ENCODE measurements at places on chromosomes 2 and 18.
A peak's percentile ranks its signal among the peaks of the same experiment; 100 is the strongest.

- no peak for DNase-seq
Measured at GRCh38 chr18:46289463-46289862, 185.3 kb downstream of the HAUS1 start.

- DNase-seq: no peak
Measured at GRCh38 chr18:32889615-32890593, 117.1 kb upstream of the KLHL14 start.

DNA sequence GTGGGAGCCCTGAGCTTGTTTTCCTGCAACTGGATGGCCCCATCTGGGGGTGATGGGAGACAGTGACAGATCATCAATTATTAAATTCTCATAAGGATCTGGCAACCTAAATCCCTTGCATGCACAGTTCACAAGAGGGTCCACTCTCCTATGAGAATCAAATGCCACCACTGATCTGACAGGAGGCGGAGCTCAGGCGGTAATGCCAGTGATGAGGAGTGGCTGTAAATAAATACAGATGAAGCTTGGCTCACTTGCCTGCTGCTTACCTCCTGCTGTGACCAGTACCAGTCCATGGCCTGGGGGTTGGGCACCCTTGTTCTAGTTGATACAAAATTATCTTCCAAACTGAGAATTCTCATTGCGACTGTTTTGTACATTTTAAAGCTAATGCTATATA lies 258.6 kb downstream of the CTNNA2 start:
- DNase-seq: no peak

GRCh38 chr2:64228918-64229317 lies 84.7 kb upstream of the PELI1 start:
- DNase-seq: no peak

DNA sequence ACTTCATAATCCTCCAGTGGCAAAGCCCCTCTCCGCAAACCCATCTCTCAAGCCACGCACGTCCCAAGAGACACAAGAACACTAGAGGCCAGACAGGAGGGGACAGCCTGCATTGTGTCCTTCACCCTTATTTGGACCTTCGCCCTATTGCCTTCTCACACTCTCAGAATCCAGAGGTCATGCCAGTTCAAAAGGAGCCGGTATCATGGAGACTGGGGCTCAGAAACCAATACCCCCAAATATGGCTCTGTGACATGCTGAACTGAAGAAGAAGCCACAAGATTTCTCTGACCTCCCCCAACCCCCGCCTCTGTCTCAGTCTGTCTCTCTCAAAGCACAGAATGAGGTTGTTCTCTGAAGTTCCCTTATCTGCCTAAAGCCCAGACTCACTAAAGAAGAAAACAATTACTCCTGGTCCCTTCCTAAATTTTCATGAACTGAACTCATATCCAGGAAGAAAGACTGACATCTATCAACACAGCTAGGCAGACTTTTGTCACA lies 19.2 kb upstream of the SPATA3 start:
- no peak for DNase-seq

DNA sequence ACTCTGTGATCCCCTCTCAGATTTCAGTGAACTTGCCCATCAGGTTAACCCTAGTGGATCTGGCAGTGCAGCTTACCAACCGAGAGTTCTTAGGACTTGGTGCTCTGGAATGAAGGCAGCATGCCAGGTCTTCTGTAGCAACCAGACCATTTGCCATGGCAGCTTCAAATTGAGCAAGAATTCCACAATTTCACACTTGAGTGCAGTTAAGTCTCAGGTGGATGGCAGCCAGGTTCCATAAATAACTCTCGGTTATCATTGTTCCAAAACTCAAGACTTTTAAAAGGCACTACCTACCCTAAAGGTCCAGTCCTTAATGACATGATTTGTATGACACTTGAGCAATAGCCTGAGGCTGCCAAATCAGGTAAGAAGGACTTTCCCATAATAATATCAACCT lies 48.1 kb downstream of the GALNT3 start:
- no peak for DNase-seq

DNA sequence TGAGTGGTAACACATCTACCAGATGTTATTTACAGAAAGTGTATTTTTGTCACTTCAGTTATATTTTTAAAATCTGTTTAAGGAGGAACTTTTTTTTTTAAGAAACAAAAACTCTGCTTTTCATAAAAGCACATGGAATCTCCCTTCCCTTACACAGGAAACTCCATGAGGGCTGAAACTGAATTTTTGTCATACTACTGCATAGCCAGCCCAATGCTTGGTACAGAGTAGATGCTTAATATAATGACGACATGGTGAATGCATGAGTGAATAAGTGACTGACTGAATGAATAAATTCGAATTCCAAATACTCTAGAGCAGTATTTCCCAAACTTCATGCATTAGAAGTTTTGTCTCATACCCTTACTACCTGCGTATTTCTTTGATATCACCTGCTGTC lies 86.5 kb downstream of the ROCK2 start:
- DNase-seq: no peak

DNA sequence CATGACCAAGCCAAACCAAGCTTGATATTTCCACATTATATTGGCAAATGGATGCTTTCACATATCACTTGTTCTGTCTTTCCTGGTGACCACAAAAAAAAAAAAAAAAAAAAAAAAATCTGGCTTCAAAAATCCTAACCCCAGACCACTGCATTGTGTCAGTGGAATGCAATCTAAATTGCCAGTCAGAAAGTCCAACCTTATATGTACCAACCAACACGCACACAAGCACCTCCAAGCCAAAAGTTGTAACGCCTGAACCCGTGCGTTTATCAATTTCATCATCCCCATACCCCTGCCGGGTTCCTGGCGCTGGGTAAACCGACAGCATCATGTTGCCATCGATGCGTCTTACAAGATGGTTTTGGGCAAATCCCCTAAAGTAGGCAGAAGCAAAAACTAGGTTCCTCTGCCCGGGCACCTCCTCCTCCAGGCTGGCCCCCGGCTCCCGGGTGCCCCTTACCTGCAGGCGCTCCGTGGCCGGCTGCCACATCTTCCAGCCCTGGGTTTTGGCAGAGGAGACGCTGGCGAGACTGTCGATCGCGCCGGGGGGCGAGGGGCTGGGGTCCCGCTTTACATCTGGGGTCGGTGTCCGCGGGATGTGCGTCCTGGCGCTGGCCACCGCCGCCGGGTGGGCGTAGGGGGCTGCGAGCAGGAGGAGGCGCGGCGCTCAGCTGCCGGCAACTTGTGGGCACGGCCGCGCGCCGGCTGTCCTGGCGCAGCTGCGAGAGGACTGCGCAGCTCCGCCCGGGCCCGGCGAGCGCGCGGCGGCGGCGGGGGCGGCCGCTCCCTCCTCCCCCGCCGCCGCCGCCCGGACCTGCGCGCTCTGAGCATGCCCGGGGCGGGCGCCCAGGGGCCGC lies at the start of gene PID1:
TSS of gene PID1 (minus strand) at position 737 of the 860 bp plus-strand sequence. CDS start at position 493, 244 bp downstream.
- peak; percentile 14 for DNase-seq

GRCh38 chr18:54215069-54215468 lies 9.4 kb downstream of the MBD2 start:
- DNase-seq: no peak

DNA sequence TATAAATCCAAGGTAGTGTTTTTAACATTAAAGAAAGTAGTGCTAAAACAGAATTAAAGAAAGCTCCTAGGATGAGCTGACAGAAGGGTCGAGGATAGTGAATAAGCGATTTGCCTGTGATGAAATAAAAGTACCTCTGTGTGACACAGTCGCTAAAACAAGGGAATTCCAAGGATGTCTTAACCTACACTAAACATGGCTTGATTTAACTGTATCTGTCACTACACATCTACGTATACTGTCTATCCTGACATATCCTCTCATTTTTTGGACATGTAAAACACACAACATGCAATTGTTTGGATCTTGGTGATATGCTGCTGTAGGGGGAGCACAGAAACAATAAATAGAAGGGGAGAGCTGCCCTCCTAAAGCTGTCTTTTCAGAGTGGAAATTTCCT lies 580.8 kb upstream of the SLC8A1 start:
- no peak for DNase-seq

DNA sequence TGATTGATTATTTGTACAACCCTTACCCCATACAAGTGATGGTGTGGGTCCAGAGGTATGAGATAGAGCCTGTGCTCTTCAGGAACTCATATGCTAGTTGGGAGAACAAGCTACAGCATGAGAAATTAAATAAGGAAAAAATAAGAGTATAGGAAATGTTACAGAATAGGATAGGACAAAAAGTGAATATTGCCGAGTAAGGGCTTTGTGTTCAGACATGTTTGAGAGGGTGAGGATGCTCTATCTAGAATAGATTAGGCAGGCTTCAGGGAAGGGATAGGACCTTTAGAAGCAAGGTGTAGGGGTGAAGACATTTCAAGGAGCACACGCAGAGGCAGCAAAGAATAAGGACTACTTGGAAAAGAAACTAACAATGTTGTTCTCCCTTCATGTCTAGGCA lies 17.8 kb downstream of the CCDC150 start:
- no peak for DNase-seq

- DNase-seq: no peak
Measured at GRCh38 chr2:14451312-14451711, 181.2 kb upstream of the LRATD1 start.

GRCh38 chr2:105793196-105793975 lies 48.7 kb downstream of the NCK2 start:
- DNase-seq: no peak

- no peak for DNase-seq
Measured at GRCh38 chr18:8603663-8604520, 5.3 kb upstream of the RAB12 start.

GRCh38 chr2:223819891-223820290 lies 17.5 kb downstream of the AP1S3 start:
- no peak for DNase-seq

- DNase-seq: no peak
Measured at GRCh38 chr2:151765760-151766410, 31.6 kb upstream of the NEB start.

DNA sequence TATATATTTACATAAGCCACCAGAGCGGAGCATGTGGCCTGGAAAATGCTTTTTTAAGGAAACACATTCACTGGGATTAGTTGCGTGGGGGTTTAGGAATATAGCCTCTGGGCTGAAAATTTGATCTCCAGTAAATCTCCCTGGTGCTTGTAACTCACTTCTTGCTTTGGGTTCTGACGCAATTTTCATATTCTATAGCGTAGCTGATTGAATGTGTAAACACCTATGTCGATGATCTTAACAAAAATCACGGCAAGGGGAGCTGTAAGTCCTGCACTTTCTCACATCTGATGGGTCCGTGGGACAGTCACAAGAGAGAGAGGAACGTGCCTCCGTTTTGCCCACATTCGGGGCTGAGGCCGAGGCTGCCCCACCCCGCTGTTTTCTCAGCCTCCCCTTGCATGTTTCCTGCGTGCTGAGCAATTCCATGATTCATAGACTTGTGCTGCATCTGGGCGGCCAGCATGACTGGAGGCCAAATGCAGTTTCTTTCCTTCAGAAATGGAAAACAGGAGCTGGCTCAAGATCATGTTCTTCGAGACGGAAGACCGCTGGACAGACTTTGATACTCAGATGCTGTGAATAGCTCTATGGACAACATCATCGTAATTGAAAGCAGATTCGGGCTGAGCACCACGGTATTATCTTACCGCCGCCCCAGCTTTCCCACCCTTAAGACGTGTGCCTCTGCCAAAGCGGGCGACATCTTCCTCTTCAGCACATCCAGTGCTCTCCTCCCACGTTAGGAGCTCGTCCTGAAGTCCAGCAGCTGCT lies 109.2 kb downstream of the TMEM18 start:
- DNase-seq: no peak

DNA sequence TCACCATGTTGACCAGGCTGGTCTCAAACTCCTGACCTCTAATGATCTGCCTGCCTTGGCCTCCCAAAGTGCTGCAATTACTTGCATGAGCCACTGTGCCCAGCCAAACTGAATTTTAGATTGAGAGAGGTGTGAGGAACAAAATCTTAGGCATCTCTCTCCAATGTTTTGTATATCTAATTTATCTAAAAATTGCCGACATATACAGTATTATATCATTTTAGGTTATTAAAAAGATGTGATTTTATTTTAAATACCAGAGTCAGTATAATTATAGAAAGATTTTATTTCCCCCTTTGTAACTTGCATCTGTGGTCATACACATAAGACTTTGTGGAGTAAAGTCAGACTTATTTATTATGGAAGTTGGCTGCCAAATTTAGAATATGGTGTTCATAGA lies 10.1 kb downstream of the PMS1 start:
- no peak for DNase-seq

All from progenitor cell of endocrine pancreas (in vitro differentiated cells).